ENCODE measurements at places on chromosomes 2 and 18.

- no peak for DNase-seq
These were observed 327.6 kb upstream of the UBE2E3 start for GRCh38 chr2:180652794-180653193.

GRCh38 chr2:215843579-215843978, 169.8 kb downstream of the MREG start:
- DNase-seq = no peak

DNA sequence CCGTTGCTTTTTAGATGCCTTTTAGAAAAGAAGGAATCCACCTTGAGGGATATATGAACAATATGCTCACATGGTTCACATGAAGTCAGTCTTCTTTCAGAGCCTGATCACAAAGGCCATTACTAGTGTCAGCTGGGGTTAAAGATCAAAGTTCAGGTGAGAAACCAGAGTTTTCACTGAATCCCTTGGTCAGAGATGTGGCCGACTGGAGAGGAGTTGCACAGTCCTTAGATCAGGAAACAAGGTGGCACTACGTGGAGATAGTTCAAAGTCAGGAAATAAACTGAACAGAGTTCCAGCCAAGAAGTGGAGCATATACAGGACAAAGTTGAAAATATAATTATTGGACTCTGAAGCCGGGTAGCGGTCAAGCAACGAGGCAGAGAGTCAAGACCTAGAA, 54.6 kb downstream of the AAK1 start:
- no peak for DNase-seq

- peak; percentile 87 for DNase-seq
These were observed 4.5 kb downstream of the ZFP36L2 start for GRCh38 chr2:43221763-43222474.

DNA sequence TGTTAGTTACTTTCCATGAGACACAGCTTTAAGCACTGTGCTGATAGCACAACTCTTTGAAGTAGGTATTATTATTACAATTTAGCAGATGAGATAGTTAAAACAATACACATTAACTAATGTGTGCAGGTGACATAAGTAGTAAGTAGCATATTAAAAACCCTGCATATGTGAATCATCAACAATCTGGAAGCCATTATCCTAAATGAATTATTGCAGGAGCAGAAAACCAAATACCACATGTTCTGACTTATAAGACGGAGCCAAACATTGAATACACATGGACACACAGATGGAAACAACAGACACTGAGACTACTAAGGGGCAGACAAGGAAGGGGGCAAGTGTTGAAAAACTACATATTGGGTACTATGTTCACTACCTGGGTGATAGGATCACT, 300.3 kb upstream of the GULP1 start:
- no peak for DNase-seq

DNA sequence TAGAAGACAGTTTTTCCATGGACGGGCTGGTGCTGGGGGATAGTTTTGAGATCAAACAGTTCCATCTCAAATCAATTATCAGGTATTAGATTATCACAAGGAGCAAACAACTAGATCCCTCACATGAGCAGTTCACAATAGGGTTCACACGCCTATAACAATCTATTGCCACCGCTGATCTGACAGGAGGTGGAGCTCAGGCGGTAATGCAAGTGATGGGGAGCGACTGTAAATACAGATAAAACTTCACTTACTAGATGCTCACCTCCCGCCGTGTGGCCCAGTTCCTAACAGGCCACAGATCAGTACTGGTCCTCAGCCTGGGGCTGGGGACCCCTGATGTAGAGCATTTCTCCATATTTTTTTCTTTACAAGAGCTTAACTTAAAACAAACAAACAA, 203.6 kb downstream of the CDH7 start:
- DNase-seq = no peak

GRCh38 chr2:35463805-35464596, 891.6 kb upstream of the CRIM1 start:
- DNase-seq = no peak

DNA sequence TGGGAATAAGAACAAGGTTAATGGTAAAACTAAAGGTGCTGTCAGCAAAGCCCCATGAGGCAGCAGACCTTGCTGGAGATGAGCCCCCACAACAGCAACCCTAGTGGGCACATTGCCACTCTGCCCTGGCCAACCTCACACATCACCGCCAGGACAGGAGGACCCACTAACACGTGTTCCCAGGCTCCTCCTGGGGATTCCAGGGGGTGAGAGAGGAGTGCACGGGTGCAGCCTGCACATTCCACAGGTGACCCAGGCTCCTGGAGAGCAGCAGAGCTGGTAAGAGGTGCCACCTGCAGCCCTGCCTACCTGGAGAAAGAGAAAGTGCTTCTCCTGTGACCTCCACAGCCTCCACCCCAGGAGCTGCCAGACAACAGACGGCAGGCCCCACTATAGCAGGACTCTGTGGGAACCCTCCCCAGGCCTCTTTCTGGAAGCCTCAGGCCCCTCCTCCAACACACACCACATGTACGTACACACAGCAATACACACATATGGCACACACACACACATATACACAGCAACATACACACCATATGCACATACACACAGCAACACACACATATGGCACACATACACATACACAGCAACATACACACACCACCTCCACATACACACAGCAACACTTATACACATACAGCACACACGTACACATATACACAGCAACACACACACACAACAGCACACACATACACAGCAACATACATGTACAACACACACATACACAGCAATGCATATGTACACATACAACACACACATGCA, 187.1 kb downstream of the GLI2 start:
- DNase-seq = no peak

DNA sequence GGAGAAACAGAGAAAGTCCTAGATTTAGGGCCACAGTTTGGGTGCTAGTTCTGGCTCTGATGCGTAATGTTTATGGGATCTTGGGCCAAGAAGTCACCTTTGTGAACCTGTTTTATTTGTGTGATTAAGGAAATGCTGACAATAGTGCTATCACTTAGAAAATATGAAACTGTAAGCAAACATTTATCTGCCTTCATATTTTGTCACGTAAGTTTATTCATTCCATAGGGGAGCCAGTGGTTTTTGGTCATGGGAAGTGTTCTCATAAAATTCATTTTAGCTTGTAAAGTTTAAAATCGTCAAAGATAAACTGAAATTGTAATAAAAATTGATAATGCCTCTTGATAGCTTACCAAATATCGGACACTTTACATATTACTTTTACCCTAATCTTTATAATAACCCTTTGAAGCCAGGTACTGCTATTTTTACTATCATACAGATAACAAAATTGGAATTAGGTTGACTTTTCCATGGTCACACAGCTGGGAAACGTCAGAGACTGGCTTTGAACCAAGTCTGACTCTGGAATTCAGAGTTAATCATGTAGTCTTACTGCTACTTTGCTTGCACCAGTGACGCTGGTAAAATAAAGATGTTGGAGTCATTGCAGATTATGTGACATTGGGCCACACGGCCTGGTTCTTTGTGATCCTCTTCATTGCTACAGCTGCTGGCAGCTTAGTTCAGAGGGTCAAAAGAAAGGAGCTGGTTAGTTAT, 99.7 kb downstream of the ICA1L start:
- no peak for DNase-seq
